Brain (organoid and tissue), 16 donors: ENCODE measurements at places on chromosomes 2 and 18.

- DNase-seq = no peak
Observed at GRCh38 chr2:4693266-4693665, 989.9 kb downstream of the DCDC2C start.

DNA sequence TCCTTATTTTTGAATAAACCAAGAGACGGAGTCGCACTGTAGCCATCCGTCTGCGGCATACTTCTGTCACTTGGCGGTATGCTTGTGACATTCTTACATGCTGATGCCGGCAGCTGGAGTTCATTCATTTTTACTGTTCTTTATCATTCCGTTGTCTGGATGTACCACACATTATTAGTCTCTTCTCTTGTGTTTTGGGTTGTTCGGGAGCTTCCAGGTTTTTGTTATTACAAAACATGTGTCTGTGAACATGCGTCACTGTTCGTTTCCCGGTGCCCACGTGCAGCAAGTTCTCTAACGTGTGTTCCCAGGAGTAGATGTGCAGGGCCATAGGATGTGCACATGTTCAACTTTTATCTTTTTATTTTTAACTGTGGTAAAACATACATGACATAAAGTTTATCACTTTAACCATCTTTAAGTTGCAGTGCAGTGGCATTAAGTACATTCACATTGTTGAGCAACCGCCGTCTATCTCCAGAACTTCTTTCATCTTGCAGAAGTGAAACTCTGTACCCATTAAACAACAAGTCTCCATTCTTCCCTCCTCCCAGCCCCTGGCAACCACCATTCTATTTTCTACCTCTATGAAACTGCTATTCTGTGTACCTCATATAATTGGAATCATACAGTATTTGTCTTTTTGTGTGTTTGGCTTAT is 40.1 kb downstream of the MTCL1 start:
- no peak for DNase-seq

DNA sequence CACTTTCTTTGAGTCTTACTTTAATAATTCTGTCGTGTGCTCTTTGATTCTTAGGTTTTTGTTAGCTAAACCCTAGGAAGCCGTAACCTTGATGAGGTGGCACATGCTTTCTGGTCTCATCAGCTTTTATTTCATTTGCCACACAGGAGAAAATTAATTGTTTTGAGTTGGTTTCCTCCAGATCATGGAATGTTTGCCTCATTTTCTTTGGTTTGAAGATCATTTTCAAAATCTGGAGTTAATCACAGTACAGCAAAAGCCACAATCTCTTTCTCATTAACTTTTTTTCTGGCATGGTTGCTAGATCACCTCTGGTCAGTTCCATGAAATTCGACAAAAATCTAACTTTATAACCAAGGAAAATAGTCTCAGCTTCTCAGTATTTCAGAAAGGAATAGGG is 182.9 kb downstream of the MYO1B start:
- no peak for DNase-seq

DNA sequence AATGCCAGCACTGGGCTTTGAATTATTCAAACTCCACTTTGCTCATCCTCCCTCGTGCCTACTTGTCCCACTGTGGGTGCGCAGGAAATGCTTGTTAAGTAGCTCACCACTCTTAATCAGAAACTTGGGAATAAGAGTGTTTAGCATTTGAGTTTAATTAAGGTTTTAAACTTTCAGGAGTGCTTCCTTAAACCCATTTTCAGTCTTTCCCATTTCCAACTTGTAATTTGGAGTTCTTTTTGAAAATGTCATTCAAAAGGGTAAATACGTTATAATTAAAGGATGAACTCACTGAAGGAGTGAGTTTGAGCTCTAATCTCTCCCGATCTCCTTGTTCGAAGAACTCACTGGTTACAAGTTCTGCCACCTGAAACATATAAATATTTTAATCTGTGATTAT is 276.6 kb downstream of the AGPS start:
- no peak for DNase-seq
